Activated CD4-positive, alpha-beta T cell treated with anti-CD3 and anti-CD28 coated beads for 1 hour (primary cell): ENCODE measurements at places on chromosomes 5 and 9.

- no peak for DNase-seq
These were observed 84.3 kb downstream of the EQTN start for GRCh38 chr9:27212621-27213020.

GRCh38 chr5:175654339-175654738, 3.5 kb upstream of the HRH2 start:
- no peak for DNase-seq

DNA sequence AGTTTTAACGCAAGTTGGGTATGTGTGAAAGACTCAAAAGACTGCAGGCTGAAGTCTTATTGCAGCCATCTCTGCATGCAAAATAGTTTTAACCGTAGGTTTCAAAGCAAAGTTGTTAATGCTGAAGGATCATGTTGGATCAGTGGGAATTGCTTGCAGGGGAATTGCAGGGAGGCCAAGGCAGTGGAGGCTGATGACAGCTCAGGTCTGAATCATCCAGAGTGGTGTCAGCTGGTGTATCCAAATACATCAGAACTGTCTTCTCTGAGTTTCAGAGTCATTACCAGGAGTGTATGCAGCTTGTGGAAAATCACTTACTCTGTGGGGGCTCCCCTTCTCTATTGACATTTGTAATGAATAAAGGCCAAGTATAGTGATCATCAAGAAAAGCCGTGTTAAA, 435.7 kb downstream of the SH3GL2 start:
- DNase-seq: no peak

GRCh38 chr9:105127863-105128220, 116.6 kb upstream of the SLC44A1 start:
- DNase-seq: peak; percentile 35

GRCh38 chr5:58462623-58463230, 2.8 kb upstream of the PLK2 start:
- DNase-seq: no peak

GRCh38 chr5:157479612-157480510, 19.8 kb downstream of the NIPAL4 start:
- DNase-seq: no peak

DNA sequence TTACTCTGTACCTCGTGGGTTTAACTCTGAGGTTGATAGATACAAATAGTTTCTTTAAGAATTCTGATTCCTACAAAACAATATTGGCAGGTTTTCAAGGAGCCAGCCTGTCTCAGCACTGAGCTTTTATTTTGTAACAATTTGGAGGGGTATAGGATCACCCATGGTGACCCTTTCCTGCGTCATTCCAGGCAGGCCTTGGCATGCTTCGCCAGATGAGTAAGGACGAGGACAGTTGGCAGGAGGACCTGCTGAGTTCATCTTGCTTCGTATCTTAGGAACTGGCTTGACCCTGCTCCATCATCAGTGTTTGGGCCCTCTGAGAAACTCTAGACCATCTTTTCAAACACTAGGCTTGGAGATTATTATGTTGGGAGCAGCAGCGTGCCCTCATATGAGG, 17.9 kb downstream of the ZNF462 start:
- no peak for DNase-seq

- no peak for DNase-seq
These were observed 80.5 kb downstream of the NREP start for GRCh38 chr5:111676466-111676865.

DNA sequence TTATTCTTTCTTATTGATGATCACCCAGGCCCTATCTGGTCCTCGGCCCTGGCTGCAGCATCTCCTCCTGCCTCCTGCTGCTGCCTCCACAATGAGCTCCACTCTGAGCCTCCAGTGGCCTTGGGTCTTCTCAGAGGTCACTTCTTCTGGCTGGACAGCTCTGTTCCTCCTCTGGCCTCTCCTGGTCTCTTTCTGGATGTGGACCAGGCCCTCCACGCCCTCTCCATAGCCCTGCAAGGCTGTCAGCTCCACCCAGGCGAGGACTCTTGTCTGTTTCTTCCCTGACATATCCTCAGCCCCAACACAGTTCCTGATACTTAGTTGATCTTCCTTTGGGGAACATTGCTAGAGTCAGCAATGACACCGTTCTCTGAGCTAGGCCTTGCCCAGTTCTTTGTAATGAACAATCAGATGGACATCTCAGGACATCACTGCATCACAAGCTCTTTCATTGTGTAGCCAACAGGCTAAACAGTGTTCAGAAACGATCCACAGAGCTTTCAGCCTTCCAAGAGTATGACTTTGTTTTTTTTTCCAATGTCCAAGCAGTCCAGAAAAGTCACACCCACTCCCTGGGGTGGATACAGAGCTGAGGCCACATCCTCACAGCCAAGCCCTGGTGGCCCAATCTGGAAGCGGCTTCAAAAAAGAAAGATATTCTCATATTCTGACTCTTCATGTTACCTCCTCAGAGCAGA, 62.5 kb upstream of the DNAH5 start:
- DNase-seq: no peak

- DNase-seq: no peak
These were observed 310.6 kb upstream of the MSX2 start for GRCh38 chr5:174413567-174414314.

DNA sequence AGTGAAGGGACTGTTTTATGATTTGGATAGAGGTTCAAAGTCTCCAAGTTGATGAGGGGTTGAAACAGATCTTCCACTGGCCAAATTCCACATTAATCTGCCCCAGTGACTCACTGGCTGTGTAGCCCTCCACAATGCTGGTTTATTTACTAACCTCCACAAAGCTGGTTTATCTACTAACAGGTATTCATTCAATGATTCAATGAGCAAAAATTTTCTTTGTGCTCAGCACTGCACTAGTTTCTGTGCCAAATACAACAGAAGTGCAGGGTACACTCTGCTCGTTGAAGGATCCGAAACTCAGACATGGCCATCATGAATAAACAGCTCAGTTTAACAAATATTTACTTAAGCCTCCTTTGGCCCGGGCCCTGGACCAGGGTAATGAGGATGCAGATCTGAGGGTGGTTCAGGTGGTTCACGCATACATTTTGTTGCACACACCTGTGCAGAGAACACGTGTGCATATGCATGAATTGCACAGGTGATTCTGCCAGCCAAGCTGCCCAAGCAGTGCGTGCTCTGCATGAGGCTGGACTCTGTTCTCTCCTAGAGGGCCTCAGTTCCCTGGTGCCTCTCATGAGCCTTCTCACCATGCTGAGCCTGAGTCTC, 71.0 kb downstream of the SH3PXD2B start:
- DNase-seq: no peak

DNA sequence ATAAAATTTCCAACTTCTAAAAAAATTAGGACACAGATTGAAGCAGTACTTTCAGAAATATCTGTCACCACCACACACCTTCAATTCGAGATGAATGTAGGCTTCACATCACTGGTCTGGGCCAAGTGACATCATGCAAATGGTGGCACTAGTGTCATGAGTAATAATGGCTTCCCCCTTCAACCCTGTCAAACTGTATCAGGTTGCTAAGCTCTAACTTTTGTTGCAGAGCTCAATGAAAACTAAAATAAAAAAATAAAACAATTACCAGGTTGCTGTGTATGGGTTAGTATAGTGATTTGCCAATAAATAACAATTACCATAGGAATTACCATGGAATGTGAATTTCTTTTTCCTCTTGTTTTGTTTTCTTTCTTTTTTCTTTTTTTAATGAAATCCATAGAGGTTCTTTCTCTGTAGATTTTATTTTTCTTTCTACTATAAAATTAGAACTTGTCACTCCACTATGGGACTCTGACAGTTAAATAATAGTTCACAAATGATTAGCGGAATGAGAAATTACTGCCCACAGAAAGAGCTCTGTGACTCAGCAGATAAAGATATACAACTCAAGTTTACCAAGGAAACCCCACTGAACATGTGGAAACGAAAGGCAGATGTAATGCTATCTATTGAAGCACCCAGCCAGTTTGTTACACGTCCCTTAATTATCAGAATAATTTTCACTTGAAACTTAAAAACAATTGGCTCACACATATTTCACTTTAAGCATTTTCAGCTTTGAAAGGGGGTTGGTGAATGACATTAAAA, 783.8 kb upstream of the WWC1 start:
- no peak for DNase-seq

- peak; percentile 6 for DNase-seq
These were observed 3.6 kb upstream of the CARD19 start for GRCh38 chr9:93092251-93092991.

DNA sequence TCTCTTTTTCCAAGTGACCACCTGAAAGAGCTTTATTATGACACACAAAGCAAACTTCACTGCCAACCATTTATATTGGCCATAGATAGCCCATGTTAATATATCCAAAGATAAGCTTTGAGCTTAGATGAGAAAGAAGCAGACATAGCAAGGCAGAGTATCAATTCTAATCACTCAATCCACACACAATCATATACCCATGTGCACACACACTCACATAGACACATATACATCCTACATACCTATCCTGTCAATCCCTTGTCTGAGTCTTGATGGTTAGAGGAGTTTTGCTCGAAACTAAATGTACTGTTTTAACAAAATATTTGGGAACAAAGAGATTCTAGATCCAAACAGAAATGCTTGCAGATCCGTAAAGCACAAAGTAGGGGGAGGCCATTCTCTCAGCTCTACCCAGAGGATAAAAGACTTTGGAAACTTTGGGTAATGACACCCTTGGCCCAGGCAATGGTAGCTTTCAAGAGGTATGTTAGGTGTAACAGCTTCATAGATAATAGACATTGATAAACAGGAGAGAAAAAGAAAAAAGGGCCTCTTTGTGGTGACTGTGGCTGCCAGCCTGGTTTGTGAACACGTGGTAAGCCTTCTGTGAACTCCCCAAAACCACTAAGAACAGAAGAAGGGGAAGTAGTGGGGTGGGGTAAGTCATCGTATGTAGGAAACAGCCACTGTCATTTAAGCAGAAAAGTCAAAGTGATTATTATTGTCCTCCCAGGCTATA, 121.6 kb downstream of the TLR4 start:
- peak; percentile 14 for DNase-seq

GRCh38 chr9:86061972-86062739, 37.2 kb downstream of the GOLM1 start:
- DNase-seq: no peak

DNA sequence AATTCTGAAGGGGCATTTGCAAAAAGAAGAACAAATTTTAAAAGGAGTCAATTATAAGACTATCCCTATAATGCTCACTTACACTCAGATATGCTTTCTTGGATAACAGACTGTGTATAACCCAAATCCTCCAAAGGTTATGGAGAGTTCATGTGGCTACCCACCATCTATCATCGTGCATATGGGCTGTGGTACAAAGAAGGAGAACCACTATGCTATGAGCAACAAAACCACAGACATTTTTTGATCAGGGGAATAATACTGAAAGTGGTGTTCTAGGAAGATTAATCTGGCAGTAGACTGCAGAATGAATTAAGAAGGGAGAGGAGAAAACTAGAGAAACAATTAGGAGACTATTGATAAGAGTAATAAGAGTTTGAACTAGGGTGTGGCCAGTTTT, 16.8 kb downstream of the NR3C1 start:
- no peak for DNase-seq

- DNase-seq: no peak
These were observed 651 bp downstream of the HRH2 start for GRCh38 chr5:175658299-175659145.

DNA sequence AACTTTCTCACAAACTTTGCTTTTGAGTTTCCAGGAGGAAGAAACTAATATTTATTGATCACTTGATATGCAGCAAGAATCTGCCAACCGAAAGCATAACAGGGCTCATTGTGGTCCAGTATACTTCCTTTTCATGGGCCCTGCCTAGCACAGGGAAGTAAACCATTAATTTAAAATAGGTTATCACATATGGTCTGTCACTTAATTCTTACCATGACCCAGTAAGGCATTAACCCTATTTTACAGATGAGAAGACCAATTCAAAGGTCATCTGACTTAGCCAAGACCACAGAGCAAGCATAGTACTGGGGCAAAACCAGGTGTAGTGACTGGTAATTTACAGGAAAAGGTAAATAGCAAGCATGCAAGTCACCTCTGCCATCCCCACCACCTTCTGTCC, 336.9 kb upstream of the DMAC1 start:
- DNase-seq: no peak

DNA sequence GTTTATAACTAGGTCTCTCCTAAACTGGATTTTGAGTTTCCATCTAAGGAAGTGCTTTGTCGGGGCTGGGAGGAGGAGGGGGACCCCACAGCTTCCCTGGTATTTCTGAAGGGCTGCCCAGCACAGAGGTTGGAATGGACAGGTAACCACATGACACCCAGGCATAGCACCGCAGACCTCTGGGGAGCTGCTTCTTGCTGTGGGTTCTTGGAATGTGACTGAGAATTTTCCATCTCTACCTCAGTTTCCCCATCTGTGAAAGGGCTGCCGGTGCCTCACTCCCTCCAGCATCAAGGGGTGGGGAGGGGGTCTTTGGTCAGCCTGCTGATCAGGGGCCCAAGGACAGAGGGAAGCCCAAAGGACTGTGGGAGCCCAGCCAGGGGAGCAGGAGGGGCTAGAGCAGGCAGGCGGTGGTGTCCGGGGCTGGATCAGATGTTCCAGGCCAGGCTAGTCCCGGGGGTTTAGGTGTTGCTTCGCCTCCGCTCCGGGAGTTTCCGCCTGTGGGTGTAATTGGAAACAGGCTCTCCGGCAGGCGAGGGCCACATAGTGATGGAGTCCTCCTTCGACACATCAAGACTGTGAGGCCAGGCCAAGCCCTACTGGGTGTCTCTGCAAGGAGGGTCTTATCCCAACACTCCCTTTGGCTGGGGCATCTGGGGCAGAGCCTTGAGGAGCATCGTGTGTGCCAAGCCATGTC, 3.3 kb downstream of the OLFML2A start:
- no peak for DNase-seq

DNA sequence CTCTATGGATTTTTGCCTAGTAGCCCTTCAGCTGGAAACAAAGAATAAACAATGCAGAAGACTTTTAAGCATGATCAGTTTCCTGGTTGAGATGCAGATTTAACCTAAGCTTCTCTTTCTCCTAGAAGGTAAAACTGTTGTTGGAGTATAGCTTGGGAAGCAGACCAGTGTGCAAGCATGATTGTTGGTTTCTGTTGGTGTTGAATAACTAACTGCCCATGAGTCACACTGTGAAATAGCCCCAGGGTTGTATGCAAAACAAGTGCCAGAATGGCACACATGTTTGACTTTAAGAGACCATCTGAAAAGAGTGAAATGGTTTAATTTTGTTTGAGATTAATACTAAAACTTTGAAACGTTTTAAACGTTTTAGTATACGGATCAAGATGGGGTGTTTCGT, 227.1 kb downstream of the ARHGEF28 start:
- DNase-seq: no peak

DNA sequence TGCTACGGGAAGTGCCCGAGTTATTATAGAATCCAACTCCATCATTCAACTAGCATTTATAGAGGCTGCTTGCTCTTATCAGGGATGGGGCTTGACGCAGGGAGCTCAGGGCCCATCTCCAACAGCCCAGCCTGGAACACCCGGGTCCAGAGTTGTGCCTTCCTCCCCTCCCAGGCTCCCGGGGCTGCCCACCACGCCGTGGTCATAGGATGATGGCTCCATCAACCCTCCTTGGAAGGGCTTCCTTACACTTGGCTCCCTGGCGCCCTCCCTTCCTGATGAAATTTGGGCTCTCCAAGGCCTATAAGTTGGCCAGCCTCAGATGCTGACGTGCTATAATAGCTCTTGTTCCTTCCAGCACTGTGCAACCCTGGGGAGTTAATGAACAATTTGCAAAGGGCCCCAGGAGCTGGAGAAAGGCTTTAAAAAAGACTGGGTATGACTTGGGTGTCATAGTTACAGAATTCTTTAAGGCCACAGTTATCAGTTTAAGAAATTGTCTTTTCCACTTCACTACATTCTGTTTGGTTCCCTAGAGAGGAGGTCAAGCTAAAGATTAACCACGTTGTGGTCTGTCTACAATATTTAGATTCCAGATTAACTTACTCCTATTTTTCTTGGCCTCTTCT, 42.5 kb upstream of the GADD45G start:
- DNase-seq: no peak
